ENCODE measurements at places on chromosomes 13 and 19.
A peak's percentile ranks its signal among the peaks of the same experiment; 100 is the strongest.

GRCh38 chr19:17972230-17972629 lies 5.3 kb downstream of the KCNN1 start:
- no peak for DNase-seq

DNA sequence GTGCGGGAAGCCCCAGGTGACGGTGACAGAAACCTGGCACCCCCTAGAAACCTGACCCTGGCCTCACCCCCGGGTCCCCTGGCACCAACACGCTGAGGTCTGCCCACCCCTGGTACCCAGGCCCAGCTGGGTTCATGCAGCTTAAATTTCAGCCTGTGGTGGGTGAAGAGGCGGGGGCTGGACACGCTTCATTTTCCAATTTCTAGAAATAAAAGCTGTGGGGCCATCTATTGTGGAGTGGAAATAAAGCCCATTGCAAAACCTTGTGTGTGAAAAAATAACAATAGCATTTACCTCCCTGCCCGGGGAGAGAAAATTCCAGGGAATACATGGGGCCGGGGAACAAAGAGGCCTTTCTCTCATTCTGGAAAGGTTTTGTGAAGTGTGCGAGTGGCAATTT lies 7.5 kb upstream of the FUT5 start:
- DNase-seq = no peak

- DNase-seq = no peak
These were observed 741 bp upstream of the TUBGCP3 start for GRCh38 chr13:112588490-112589297.

- no peak for DNase-seq
These were observed 116.1 kb downstream of the STARD13 start for GRCh38 chr13:33169273-33169980.

DNA sequence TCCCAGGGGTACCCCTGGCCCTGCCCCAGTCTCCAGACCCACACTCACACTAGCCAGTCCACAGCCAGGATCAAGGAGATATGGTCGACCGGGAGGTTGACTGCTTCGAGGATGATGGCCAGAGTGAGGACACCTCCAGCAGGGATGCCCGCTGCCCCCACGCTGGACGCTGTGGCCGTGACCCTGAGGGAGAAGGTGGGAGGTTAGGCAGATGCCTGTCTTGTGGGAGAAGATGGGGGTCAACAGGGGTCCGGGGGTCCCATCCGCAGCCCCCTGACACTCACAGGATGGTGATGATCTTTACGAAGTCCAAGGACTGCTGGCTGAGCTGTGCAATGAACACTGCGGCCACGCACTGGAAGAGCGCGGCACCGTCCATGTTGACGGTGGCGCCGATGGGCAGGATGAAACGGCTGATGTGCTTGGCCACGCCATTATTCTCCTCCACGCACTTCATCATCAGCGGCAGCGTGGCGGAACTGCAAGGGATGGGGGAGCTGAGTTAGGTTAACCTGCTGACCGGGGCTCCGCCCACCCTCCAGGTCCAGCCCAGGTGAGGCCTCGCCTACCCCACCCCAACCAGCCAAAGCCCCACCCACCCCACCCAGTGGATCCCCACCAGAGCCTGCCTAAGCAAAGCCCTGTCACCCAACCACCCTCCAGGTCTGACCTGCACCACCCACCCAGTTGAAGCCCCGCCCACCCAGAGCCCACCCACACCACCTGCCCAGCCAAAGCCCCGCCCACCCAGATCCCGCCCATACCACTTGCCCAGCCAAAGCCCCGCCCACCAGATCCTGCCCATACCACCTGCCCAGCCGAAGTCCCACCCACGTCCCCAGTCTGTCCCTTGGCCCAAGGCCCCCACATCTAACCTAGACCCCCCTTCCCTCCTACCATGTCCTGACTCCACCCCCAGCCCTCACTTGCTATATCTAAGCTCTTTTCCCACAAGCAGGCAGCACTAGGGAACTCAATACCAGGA lies 11.2 kb downstream of the SLC1A5 start:
- no peak for DNase-seq

DNA sequence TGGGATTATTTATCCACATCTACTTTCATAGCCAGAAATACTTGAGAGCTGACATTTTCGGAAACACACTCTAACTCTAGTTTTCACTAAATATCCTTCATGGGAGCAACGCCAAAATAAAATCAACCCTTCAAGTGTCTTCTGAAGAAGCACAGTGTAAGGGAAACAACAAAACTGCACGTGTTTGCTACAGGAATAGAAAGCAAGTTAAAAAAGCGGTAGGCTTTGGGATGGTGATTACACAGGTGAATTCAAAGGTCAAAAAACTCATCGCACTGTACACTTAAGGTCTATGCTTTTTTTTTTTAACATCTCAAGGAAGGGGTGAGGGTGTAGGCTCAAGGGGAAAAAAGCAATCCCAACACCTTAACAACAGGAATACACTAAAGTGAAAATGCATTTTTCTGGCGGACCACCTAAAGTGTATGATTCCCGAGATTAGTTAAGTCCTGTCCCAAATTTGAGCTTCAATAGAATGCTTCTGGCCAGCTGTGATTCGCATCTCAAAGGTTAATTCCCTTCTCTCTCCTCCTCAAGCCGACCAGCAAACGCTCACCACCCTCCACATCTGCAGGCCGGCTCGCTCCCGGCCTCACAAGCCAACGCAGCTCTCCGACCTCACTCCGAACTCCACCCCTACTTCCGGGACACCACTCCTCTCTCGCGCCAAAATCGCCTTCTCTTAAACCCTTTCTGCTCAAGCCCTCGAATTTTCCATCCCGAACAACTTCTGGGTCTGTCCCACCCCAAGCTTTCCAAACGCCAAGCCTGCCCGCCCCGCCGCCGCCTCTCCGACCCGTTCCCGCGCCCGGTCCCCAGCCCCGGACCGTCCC lies 1.1 kb downstream of the ARGLU1 start:
- no peak for DNase-seq

GRCh38 chr13:35865341-35866240 lies 265.6 kb downstream of the DCLK1 start:
- DNase-seq = no peak

DNA sequence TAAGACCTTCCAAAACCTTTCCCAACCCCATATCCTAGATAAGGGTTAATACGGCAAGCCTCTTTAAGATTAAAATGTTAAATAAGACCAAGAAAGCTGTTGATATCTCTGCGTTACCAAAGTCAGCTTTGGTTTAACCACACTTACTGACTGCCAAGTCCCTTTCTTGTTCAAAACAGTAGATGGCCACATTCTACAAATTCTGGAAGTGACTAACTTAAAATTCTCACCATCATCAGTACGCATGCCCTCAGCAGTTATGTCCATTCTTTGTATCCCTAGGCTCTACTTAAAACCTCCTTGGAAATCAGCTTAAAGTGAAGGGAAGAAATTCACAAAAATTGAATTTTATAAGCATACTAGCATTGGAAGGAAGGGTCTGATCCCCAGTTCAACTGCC lies 23.6 kb downstream of the SOHLH2 start:
- no peak for DNase-seq

DNA sequence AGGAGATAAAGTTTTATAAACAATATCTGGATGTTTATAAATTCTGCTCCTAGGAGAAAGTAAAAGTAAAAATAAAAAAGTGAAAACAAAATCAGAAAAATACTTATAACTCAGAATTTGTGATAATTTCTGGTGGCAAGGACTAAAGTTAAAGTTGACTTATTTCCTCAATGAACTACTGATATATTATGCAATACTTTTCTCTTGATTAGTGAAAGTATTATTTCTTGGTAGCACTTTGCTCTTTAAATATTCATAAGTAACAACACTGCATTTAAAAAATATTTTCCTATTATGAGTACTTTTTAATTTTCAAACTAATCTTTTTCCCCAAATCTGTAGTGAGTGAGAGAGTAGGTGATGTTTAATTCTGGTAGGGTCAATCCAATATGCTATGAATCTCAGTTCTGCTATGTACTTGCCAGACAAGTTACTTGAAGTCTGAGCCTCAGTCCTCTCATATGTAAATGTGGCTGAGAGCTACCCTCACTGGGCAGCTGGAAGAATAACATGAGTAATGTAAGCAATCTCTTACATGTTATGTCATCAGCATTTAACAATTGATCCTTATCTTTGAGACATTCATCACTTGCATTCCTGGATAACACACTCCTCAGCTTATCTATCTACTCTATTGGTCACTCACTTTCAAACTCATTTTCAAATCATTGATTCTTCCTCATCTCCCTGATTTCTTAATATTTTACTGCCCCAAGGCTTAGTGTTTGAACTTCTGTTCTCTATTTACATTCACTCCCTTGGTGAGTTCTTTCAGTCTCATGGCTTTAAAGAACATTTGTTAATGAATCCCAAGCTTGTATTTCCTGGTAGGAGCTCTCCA lies 239.0 kb downstream of the RGCC start:
- no peak for DNase-seq

GRCh38 chr13:87207280-87208003 lies 463.7 kb upstream of the SLITRK5 start:
- DNase-seq = no peak

GRCh38 chr19:18431351-18432197 lies 6.4 kb downstream of the ISYNA1 start:
- DNase-seq = no peak

DNA sequence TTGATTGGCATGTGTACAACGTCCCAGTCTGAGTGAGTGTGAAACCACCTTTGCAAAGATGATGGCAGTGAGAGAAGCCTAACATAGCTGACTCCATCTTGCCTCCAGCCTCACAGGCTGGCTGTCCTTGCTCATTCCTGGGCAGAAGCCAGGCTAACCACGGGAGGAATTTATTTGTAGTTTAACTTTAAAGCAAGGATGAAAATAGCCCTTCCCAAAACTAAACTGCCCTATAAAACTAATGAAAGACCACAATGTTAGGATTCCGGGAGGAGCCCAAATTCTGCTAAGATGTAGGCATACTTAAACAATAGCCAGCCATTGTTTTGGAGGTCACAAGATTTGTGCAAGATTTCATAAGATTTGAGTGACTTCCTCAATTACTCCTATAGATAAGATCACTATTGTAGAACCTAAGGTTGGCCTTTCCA lies 96.6 kb upstream of the LSM14A start:
- no peak for DNase-seq

GRCh38 chr19:58513694-58514563 lies 2.1 kb upstream of the SLC27A5 start:
- DNase-seq = peak; percentile 88

DNA sequence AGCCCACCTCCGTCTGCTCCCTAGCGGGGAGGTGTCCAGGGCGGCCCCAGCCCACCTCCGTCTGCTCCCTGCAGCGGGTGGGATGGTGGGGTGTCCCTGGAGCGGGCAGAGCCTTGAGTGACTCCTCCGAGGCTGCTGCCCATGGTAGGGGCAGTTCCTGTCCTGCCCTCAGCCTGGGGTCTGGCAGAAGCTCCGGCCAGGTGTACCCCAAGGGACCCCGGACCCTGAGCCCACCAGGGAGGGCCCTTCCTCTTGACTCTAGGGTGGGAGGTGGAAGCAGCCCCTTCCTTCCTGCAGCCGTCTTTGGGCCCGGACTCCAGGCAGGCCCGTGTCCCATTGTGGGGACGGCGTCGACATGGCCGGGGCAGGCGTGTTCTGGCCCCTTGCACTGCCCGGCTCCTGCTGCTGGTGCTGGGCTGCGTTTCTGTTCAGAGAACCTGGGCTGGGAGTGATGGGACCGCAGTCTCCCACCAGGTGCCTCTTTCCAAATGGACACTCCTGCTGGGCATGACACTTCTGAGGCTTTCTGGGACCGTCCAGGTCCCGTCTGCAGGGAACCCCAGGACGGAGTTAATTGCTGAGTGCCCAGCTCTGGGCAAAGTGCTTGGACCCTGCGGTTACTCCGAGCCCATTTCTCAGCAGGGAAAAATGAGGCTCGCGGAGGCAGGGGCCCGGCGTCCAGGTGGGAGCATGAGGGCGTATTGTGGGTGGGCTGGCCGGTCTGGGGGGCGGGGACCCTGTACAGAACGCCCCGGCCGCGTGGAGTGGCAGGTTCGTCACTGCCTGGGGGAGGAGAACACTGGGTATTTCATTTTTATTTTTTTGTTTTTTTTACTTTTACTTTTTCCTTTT lies 19.8 kb downstream of the ARID3A start:
- DNase-seq = no peak

DNA sequence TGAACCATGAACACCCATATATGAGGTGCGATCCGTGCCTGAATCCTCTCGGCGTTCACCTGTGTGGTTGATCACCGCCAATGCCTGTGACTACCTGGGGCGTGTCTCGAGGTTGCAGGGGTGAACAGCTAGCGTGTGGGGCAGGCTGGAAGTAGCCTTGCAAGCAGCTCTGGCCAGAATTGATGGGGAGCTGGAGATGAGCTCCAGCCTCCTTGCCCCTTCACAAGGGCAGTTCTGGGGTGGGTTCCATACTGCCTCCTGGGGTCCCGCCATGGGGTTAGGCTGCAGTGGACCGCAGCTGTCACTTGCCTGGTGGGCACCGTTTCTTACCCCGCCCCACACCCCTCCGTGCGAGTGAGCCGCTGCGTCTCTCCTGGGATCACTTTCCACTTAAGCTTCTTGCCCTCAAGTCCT lies 154.5 kb upstream of the SOX1 start:
- no peak for DNase-seq

- no peak for DNase-seq
These were observed 26.5 kb downstream of the FPR3 start for GRCh38 chr19:51821456-51821855.

DNA sequence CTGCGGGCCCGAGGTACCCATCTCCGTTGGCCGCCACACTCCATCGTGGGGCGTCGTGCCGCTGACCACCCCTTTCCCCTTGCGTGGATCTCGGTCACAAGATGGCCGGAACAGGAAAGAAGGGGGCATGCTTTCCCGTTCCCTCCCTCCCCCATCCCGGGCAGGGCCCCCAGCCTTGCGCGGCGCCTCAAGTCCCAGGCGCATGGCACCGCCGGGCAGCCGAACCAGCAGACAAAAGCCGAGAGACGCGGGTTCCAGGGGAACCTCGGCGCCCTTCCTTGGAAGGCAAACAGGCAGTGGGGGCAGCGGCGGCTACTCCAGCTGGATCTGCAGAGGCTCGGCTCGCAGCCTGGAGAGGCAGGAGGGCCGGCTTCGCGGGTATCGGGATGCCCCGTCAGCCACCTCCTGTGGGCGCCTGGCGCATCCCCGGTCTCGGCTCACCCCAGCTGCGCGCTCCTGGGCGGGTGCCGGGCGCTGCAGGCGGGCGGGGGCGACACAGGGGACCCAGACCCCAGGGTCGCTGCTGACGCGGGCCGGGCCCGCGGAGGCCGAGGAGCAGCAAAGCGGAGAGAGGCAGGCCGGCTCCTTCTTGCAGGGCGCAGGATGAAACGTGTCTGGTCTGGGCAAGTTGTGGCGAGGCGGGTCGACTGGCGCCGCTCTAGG lies 439 bp downstream of the DZIP1 start:
- DNase-seq = no peak

- DNase-seq = no peak
These were observed 10.9 kb upstream of the ADGRE5 start for GRCh38 chr19:14370169-14370939.

DNA sequence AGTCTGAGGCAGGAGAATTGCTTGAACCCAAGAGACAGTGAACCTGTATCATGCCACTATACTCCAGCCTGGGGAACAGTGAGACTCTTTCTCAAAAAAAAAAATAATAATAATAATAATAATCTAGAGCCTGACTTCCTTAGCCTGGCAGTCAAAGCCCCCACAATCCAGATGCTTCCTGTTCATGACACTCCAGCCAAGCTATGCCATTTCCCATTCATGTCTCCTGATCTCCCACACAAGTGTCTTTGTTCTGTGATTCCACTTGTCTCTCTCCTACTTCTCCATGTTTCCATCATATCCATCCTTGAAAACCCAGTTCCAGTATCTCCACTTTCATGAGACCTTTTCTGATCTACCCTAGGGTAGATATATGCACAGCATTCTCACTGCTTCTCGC lies 150.7 kb downstream of the FOXO1 start:
- no peak for DNase-seq

GRCh38 chr13:36959456-36960116 lies 39.5 kb upstream of the SMAD9 start:
- DNase-seq = no peak

GRCh38 chr19:50510700-50511068 lies 307 bp downstream of the JOSD2 start:
- DNase-seq = no peak

All from stimulated activated CD4-positive, alpha-beta T cell treated with anti-CD3 and anti-CD28 coated beads, TNF-alpha, amount 100 ng/mL, for 4 hours (primary cell).